RPMI8226 (cell line): ENCODE measurements at places on chromosomes 13 and 19.

DNA sequence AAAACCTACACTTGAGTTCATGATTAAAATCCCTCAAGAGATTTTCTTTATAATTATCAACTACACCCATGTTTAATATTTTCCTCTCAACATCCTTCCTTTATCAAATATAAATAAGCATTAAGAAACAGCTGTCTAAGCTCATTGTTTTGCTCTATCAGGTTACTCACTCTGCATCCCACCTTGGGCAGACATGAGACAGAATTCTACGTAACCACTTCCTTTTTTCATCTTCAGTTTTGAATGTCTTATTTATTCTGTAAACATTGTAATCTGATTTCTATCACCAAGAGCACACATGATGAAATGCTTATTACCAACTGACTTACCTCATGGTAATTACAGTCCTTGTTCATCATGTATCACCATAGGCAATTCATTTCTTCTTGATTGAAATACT lies 1256.6 kb upstream of the ATXN8OS start:
- DNase-seq = no peak

DNA sequence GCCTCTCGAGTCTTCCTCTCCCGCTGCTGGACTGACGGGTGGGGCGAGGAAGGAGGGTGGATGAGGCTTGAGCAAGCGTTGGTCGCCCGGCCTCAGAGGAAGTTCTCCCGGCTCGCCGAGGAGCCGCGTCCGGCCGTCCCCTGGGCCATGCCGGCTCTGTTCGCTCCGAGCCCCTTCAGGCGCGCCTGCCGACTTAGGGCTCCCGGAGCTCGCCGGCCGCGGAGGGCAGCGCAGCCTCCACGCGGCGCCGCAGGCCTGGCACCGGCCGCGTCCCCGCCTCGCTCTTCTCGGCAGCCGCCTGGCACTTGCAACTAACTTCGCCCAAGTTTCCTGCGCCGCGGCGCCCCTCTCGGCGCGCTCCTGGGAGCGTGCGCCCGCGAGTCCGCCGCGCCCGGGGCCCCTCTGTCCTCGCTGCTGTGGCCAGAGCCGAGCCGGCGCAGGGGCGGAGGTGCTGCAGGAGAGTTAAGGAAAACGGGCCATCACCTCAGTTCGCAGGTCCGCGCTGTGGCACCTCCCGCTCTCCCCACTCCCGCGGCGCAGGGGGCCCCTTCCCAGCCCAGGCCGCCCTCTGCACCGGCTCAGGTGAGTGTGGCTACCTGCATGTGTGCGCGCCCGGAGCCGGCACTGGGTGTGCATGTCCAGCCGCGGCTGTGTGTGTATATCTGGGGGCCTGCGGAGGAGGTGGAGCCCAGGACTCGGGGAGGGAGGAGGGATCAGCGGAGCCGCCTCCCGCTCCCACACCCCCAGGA lies 641 bp upstream of the SOX21 start:
- no peak for DNase-seq

DNA sequence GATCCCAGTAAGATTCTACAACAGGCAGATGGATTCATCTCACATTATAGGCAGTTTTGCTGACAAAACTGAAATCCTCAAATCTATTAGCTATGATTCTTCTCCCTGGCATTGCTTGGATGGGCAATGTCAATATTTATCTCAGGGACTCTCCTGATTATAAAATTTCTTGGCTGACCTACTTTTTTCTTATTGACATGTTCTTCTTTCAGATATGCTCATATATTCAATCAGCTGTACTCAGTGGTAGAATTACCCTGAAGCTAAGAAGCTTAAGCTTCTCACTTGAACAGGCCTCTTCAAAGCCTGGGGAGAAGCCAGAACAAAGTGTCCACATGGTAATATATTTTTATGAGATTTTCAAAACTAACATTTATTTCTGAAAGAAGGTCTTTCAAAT lies 513.6 kb downstream of the PCDH9 start:
- no peak for DNase-seq

DNA sequence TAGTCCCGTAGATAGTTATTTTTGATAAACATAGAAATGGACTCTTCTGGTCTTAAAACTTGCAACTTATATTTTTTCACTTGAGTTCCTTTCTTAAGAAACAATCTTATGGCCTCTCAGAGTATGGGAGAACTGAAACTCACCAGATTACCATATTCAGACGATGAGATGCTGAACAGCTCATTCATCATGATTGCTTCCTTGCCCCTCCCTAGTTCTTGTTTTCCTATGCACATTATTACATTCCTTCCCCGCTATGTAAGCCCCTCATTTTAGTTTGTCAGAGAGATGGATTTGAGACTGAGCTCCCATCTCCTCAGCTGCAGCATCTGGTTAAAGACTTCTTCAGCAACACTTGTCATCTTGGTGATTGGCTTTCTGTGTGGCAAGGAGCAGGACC lies 158.5 kb downstream of the SLITRK6 start:
- no peak for DNase-seq

DNA sequence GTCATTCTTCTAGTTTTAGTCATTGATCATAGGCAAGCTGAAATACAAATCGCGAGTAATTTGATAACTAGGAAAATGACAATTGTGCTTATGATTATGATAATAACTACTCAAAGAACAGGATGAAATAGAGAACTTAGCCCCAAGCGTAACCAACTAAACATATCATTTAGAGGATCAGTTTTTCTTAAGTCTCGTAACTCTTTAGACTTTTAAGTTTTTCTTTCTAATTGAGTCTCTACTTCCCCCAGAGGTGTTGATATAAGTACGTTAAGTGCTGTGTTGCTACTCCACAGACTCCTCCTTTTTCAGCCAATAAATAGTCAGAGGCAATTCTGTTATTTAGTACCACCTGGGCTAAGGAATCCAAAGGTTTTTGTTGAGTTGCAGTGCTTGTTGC lies 96.3 kb downstream of the NHLRC3 start:
- no peak for DNase-seq

GRCh38 chr13:65857942-65858565 lies 1372.1 kb downstream of the PCDH9 start:
- no peak for DNase-seq

DNA sequence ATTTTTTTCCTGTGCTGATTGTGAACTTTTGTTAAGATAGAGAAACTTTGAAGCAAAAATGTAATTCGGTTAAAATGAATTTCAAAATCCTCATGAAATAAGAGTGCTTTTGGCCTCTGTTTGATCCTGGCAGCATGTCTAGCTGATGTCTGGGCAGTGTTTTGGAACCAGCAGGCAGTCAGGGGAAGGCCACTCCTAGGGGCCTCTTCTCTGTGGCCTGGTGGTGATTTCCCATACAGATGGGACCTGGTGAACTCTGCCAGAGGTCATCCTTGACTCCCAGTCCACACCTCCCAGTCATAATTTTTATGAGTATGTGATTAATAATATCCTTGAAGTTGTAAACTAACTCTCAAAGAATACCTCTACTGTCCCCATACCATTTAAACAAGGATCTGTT lies 226.6 kb downstream of the PCCA start:
- no peak for DNase-seq

DNA sequence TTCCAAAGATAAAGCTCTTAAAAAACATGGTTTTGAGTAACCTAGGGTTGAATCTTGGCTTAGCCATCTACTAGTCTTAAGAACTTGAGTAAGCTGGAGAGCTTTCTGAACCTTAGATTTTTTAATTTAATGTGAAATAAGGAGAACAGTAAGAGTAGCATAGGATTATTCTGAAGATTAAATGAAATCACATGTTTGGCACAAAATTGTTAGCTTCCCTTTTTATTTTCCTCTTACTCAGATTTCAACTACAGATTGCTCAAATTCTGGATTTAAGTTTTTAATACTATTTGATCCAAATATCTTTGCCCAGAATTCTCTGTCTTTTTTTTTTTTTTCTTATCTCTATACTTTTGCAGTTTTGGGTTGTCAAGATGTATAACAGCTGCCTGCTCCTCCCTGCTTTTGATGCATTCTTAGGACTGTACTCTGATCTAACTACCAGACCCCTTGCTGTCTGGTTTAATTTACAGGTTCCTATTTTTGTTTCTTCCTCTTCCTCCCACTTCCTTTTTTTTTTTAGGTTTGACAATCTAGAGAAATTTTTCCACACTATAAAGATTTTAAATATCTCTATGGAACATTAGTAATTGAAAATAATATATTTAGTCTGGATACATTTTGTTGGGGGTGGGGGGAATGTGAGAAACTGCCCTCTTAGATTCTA lies 12.3 kb downstream of the POMP start:
- DNase-seq = no peak

DNA sequence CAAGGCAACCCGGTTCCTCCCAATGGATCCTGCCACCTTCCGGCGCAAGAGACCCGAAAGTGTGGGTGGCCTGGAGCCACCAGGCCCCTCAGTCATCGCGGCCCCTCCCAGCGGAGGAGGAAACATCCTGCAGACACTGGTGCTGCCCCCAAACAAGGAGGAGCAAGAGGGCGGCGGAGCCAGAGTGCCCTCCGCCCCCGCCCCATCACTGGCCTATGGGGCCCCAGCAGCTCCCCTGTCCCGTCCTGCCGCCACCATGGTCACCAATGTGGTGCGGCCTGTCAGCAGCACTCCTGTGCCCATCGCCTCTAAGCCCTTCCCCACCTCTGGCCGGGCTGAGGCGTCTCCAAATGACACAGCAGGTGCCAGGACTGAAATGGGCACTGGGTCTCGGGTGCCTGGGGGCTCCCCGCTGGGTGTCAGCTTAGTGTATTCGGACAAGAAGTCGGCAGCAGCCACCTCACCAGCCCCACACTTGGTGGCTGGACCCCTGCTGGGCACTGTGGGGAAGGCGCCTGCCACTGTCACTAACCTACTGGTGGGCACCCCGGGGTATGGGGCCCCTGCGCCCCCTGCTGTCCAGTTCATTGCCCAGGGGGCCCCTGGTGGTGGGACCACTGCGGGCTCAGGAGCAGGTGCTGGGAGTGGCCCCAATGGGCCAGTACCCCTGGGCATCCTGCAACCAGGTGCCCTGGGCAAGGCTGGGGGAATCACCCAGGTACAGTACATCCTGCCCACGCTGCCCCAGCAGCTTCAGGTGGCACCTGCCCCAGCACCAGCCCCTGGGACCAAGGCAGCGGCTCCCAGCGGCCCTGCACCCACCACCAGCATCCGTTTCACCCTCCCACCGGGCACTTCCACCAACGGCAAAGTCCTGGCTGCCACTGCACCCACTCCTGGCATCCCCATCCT lies 11.2 kb upstream of the PRR19 start:
- peak; percentile 49 for DNase-seq

DNA sequence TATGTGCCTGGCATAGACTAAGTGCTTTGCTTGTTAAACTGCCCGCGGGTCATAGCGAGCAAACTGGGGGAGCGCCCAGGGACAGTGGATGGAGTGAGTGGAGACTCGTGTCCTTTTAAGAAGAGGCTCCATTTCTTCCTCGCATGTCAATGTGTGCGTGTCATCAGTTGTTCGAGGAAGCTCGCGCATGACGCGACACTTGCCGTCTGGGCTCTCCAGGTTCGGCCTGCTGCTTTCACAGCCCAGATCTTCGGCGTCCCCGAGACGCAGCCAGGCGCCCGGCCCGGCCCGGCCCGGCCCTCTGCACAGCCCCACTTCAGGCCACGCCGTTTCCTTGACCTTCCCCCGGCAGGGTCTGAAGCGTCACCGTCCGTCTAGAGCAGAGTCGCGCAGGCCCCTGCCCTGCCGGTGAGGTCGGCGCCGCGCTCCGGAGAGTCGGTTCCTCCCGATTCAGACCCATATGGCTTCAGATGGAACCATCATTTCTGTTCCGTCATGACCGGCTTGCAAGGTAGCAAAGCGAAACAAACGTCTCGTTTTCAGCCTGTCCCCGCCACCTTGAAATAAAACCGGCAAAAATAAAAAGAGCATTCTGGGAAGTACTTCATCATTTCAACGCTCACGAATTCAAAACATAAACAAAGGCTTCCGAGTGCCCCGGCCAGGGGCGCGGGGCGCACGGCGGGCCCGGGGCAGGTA lies 599 bp upstream of the ARHGEF7 start:
- no peak for DNase-seq

- DNase-seq = no peak
These were observed 12.5 kb downstream of the CAPN12 start for GRCh38 chr19:38731654-38732301.

- DNase-seq = no peak
These were observed 9.3 kb downstream of the CALM3 start for GRCh38 chr19:46610413-46610775.
